ENCODE measurements at places on chromosomes 2 and 18.
A peak's percentile ranks its signal among the peaks of the same experiment; 100 is the strongest.

- DNase-seq, result no peak
These were observed 100.2 kb upstream of the ARL5A start for GRCh38 chr2:151928380-151928779.

DNA sequence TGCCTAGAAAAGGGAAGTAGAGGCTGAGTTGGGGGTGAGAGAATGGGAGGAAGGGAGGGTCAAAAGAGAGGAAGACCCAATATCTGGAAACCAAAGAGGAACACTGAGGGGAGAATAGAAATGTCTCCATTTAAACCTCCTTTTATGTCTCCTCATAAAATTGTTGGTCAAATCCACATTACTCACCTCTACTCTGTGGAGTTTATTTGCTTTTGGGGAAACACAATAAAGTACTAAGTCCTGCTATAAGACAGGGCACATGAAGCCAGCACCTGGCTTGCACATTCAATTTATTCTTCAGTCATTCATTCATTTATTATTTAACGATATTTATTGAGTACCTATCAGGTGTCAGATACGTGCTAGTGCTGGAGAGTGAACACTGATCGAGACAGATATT, 60.3 kb upstream of the NFE2L2 start:
- DNase-seq, result no peak

DNA sequence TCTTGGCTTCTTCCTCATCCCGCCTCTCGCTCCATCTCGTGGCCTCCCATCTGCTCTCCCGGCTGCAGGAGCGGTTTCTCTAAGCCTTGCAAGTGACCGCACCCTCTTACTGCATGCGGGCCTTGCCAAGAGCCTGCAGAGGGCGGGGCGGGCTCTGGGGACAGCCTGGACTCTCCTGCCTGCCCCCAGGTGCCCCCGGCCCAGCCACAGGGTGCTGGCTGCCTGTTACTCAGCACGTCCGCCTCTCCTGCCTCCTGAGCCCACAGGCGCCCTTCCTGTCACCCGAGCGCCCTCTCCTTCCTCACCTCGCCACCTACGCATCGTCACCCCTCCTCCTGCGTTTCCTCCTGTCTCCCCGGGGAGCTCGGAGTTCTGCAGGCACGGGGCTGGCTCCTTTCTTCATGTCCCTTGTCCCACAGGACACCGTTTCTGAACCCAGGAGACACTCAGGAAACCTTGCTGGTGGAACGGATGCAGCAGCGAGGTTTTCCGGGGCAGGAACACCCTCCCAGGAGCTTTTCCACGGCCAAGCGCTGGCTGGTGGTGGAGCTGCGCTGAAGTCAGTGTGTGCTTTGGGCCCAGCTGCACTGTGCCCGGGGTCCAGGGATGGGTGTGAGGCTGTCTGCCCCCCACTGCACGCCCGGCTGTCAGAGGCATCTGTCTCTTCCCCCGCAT, 28.5 kb downstream of the HPCAL1 start:
- no peak for DNase-seq

- DNase-seq, result peak; percentile 97
These were observed 30.9 kb downstream of the LONRF2 start for GRCh38 chr2:100291152-100291970.

GRCh38 chr2:96150007-96150640, 4.9 kb upstream of the DUSP2 start:
- DNase-seq, result no peak

DNA sequence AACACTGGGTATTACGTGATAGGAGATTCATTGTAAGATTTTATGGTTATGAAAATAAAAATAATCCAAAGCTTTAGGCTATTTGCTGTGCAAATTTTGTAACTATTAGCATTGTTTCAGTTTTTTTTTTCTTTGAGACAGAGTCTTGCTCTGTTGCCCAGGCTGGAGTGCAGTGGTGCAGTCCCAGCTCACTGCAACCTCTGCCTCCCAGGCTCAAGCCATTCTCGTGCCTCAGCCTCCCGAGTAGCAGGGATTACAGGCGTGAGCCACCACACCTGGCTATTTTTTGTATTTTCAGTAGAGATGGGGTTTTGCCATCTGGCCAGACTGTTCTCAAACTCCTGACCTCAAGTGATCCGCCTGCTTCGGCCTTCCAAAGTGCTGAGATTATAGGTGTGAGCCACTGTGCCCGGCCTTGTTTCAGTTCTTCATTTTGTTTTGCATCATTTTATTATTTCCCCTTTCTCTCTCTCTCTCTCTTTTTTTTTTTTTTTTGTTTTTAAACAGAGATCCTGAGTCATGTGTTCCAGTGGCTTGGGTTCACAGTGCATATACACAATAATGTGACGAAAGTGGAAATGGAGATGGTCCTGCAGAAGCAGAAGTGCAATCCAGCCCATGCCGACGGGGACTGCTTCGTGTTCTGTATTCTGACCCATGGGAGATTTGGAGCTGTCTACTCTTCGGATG, 25.8 kb downstream of the CASP10 start:
- no peak for DNase-seq

DNA sequence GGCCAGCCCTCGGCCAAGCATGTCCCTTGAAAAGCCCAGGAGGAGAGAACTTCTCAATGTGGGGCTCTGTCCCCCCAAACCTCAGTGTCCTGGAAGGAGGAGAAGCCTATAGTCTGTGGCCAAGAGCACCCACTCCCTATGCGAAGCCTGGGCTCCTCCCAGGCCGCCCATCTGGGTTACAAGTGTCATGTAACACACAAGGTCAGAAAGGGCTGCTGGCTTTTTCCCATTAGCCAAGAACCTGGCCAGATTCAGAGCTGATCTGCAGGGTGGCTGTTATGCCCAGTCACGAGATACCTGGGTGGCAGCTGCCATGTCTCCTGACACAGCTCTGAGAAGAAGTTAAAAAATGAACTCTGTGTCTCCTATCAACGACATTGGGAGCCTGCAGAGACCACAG, 170.7 kb downstream of the TNS1 start:
- no peak for DNase-seq

GRCh38 chr2:15594291-15595256, 2.9 kb downstream of the DDX1 start:
- no peak for DNase-seq

- no peak for DNase-seq
These were observed 53.8 kb downstream of the STAT1 start for GRCh38 chr2:190959911-190960788.

DNA sequence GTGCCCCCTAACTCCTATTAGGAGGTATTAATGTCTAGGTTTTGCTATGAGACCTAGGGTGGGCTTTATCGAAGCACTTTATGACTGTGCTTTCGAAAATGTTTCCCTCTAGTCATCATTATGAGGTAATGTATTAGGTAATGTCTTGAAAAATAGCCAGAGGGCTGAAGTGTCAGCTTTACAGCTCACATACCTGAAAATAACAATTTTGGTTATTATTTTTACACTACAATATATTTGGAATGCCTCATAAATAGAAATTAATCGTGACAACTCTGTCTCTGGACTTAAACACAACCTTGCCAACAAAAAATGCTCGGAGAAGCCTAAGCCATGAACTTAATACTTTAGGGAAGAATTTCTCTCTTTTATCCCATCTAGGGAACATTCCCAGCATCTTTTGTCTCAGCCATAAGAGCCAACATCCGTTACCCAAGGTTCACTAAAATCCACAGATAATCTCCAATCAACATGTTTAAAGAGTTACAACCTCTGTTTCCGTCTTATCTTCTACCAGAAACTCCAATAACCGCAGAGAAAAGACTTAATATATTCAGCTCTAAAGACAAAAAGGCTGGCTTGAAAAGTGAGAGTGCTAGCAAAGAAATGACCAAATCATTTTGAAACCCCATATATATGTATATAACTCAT, 130.9 kb upstream of the RND3 start:
- DNase-seq, result no peak

DNA sequence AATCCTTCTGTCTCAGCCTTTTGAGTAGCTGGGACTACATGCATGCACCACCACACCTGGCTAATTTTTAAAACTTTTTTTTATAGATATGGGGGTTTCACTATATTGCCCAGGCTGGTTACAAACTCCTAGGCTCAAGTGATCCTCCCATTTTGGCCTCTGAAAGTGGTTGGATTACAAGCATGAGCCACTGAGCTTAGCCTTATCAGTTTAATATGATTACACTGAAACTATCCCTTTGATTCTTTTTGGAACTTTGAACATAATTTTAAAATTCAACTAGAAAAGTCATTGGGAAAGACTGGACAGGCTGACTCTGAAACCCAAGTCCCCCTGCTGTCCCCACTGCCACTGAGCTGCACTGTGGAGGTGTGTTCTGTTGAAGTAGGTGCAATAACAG, 114.8 kb downstream of the ARL4C start:
- DNase-seq, result no peak

DNA sequence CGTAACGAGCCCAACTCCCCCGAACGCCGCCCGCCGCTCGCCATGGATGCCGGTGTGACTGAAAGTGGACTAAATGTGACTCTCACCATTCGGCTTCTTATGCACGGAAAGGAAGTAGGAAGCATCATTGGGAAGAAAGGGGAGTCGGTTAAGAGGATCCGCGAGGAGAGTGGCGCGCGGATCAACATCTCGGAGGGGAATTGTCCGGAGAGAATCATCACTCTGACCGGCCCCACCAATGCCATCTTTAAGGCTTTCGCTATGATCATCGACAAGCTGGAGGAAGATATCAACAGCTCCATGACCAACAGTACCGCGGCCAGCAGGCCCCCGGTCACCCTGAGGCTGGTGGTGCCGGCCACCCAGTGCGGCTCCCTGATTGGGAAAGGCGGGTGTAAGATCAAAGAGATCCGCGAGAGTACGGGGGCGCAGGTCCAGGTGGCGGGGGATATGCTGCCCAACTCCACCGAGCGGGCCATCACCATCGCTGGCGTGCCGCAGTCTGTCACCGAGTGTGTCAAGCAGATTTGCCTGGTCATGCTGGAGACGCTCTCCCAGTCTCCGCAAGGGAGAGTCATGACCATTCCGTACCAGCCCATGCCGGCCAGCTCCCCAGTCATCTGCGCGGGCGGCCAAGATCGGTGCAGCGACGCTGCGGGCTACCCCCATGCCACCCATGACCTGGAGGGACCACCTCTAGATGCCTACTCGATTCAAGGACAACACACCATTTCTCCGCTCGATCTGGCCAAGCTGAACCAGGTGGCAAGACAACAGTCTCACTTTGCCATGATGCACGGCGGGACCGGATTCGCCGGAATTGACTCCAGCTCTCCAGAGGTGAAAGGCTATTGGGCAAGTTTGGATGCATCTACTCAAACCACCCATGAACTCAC, 673 bp downstream of the PCBP1 start:
- peak; percentile 79 for DNase-seq

GRCh38 chr2:383888-384287, 96.0 kb upstream of the ALKAL2 start:
- no peak for DNase-seq
